ENCODE measurements at places on chromosomes 2 and 18.

- DNase-seq = no peak
Measured at GRCh38 chr2:142058149-142058548, 72.7 kb downstream of the LRP1B start.

- no peak for DNase-seq
Measured at GRCh38 chr18:7291046-7291445, 60.2 kb downstream of the LRRC30 start.

DNA sequence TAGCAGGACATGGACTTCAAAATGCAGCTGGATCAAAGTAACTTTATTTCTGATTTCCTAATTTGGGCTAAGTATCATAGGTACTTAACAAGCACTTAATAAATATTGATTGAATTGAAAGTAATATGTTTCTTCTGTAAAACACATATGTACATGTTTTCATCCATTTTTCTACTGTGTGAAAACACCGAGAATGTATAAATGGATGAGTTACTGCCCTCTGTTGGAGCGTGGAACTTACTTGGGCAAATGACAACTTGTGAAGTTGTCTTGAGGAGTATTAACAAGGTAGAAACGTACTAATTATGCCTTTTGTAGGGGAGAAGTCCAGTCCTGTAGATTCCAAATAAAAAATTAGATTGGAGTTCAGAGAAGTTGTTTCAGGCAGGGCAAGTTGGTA is 87.2 kb downstream of the PHLPP1 start:
- no peak for DNase-seq

DNA sequence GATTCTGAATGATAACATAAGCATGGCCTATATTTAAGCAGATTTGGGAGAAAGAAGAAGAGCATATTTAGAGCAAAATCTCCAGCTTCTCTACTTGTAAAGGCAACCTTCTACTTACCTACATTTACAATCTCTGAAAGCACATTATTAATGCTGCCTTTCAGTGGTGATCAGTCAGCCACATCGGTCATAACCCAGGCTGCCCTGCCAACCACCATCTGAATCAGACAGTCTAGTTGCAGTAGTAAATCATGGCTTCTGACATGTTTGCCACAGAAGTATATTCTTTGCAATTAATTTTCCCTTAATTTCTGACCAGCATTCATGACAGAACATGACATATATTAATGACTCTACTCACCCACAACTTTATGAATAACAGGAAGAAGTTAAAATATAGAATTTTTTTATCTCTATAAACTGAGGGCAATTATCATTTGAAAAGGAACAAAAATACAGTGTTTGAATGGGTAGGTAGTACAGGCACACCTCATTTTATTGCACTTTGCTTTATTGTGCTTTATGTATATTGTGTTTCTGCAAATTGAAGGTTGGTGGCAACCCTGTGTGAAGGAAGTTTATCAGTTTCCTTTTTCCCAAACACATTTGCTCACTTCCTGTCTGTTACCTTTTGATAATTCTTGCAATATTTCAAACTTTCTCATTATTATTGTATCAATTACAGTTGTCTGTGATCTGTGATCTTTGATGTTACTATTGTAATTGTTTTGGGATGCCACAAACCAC is 531.6 kb upstream of the CHAC2 start:
- no peak for DNase-seq

- peak; percentile 51 for DNase-seq
Measured at GRCh38 chr2:96116879-96117533, 635 bp upstream of the ADRA2B start.

- DNase-seq = no peak
Measured at GRCh38 chr2:98140210-98140609, 53.2 kb downstream of the VWA3B start.

- peak; percentile 75 for DNase-seq
Measured at GRCh38 chr2:100211521-100211920, 69.1 kb upstream of the AFF3 start.

DNA sequence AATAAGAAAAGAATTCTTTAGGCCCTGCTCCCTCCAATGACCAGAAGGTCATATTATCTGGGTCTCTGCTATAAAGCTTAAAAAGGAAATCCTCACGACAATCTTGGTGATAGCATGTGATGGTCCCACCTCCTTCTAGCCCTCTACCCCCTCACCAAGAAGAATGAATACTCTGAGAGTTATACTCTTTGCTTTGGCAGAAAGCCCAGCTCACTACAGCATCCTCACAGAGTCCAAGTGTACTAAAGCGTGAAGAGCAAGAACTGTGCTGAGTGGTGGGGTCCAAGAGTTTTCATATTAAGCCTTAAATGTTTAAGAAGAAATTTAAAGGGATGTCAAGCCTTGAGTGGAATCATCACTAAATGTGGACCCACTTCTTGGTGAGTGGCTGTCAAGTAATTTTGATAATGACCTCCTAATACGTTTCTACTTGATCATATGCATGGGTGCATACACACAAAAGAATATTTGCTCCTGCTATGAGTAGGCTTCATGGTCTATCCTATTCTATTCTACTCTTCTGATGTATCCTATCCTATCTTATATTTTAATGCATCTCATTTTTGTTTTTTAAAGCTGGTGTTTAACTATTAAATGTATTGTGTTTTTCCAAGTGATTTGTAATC is 16.5 kb upstream of the SERPINB7 start:
- no peak for DNase-seq

GRCh38 chr18:47163241-47163640 is 12.9 kb downstream of the IER3IP1 start:
- DNase-seq = peak; percentile 73

DNA sequence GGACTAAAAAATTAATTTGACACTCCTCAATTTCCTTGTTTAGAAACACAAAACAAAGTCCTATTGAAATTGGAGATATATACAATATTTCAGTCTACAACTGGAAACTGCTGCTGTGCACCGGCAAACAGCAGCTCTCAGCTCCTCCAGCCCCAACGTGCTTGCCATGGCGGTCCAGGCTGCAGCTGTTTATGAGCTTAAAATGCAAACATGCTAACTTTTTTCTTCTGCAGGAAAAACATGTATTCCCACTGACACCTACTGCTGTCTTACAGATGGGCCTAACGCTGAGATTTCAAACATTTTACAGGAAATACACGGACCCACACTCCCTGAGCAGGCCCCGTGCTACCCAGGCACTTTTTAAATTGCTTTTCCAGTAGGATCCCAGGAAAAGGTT is 195.5 kb downstream of the BCL11A start:
- DNase-seq = no peak

DNA sequence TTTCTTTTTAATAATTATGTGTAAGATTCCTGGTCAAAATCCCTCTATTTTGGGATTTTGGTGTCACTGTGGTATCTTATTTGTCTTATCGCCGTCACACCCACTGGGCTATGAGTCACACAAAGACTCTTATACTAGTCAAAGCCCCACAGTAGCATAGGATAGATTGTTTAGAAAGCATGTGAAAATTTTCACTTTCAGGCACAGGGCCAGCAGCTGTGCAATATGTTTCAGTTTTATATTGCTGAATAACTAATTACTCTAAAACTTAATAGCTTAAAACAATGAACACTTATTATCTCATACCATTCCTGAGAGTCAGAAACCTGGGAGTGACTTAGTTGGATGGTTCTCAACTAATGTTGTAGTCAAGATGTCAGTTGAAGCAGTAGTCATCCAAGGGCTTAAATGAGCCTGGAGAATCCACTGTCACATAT is 24.0 kb downstream of the CFAP210 start:
- no peak for DNase-seq

DNA sequence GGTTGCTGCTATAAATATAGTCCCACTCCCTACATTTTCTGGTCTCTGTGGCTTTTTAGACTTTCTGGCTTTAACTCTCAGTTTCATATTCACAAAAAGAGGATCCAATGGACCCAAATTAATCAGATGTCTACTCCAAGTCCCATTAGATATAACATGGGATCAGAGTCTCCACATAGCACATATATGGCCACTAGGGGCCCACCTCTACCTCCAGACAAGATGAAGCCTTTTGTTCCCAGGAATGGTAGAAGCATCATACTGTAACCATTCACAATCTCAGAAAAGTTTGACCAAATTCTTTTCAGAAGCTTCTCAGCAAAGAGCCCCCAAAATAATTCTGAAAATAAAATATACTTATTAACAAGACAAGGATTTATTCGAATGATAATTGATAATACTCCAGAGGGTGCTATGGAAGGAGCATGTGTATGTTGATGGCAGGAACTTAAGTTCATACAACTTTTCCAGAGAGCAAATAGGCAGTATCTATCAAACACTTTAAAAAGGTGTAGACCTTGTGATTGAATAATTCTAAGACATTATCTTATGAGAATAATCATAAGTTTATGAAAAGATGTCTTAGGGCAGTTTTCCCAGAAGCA is 382.3 kb upstream of the CRIM1 start:
- DNase-seq = no peak

DNA sequence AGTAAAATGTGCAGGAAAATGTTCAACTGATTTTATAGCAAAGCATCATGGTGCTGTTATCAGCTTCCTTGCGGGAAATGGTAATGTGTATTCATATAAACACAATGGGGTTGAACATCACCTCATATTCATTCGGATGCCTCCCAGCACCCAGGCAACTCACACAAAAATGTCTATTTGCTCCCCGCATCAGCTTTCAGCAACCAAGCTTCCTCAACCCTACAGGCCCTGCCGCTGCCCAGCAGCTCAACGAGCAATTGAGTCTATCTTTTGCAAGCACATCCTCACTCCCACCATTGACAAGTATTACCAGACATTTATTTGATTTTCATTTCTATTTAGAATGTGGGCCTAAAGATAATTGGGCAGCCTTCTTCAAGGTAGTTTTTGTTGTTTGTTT is 2161.4 kb upstream of the PIK3C3 start:
- no peak for DNase-seq
